Stimulated activated CD4-positive, alpha-beta T cell treated with anti-CD3 and anti-CD28 coated beads, Interleukin-2, amount 100 ng/mL, for 24 hours (primary cell): ENCODE measurements at places on chromosomes 7 and 10.

DNA sequence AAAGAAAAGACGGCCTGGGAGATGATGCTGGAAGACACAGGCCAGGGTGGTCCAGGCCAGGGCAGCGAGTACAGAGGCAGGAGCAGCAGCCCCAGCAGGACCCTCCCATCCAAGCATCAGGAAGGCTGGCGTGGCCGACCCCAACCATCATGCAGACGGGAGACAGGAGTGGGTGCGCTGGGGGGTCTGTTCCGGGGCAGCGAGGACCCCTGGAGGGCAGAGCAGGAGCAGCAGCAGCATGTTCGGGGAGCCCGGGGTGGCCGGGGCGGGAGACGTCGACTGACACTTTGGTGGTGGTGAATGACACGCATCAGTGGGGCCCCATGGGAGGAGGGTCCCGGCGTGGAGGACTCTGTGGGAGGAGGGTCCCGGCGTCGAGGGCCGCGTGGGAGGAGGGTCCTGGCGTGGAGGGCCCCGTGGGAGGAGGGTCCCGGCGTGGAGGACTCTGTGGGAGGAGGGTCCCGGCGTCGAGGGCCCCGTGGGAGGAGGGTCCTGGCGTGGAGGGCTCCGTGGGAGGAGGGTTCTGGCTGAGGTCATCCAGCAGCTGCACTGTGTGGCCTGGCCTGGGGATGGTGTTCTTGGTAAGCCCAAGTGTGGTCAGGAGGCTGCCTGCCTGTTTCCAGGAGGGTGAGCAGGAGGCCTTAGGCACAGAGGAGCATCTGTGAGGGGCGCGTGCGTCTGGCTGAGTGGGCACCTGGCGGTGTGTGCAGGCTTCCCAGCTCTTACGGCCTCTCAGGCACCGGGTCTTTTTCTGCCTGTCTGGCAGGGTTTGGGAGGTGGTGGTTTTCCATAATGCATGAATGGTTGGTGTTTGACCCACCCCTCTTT is 38.9 kb downstream of the FAM20C start:
- DNase-seq: no peak

DNA sequence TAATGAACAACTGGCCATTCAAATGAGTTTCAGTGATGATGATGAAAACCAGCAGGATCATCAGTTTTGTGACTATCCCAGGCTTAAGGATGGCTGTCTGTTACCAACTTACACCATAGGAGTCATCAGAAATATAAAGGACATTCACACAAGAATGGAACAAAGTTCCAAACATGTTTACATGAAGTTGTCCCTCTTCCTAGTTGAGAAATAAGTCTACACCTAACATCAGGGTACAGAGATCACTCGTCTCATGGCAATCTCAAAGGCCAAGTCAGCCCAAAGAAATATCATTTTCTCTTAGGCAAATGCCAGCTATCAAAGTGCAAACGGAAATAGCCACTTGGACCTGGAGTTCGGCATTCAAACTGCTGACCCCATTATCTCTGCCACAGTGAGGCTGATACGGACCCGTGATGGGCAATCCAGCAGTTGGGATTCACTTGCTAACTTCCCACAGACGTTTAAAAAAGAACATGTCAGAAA is 53.0 kb downstream of the CREB3L2 start:
- DNase-seq: no peak

- no peak for DNase-seq
Observed at GRCh38 chr10:20948686-20949327, 51.7 kb upstream of the NEBL start.

DNA sequence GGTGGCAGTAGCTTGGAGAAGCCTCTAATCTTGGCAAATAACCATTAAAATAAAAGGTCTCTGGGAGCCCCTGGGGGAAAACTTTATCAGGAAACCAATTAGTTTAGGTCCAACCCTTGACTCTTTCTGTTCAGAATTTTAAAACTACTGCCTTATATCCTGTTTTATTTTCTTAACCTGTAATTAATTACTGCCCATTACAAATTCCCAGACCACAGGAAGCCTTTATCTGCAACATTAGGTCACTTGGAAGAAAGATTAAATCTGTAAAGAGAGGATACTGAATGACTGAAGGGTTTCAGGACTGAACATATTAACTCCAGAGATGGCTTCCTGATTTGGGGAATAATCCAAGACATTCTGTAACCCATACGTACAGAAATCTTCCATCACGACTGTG is 320.5 kb upstream of the SORCS1 start:
- DNase-seq: no peak

DNA sequence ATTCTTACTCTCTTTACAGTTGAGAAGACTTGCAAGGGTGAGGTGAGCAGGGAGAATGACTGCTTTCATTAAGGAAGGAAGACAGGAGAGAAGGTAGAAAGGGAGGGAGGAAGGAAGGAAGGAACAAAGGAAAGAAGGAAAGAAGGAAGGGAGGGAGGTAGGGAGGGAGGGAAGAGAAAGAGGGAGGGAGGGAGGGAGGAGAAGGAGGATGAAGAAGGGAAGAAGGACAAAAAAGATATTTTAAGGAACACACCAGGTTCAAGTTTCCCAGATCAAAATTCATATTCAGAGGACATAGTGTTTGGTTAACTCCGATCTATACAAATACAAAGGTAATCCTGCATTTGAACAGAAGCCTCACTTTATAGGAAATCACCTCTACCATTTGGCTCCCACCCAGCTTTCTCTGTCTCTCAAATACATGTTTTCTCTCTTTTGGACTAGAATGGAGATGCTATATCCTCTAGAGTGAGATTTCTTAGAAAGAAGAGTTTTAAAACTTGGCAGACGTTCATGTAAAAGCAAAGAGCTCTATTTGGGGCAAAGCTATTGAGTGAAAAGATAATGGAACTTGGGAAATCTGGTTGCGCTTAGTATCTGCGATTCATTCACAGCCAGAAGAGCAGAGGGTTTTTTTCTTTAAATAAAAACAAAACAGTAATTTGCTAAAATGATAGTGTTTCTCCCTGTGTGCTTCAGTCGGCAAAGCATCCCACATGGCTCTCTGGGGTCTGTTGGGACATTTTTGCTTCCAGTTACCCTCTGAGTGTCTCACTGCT is 261.9 kb upstream of the LYZL1 start:
- DNase-seq: no peak

DNA sequence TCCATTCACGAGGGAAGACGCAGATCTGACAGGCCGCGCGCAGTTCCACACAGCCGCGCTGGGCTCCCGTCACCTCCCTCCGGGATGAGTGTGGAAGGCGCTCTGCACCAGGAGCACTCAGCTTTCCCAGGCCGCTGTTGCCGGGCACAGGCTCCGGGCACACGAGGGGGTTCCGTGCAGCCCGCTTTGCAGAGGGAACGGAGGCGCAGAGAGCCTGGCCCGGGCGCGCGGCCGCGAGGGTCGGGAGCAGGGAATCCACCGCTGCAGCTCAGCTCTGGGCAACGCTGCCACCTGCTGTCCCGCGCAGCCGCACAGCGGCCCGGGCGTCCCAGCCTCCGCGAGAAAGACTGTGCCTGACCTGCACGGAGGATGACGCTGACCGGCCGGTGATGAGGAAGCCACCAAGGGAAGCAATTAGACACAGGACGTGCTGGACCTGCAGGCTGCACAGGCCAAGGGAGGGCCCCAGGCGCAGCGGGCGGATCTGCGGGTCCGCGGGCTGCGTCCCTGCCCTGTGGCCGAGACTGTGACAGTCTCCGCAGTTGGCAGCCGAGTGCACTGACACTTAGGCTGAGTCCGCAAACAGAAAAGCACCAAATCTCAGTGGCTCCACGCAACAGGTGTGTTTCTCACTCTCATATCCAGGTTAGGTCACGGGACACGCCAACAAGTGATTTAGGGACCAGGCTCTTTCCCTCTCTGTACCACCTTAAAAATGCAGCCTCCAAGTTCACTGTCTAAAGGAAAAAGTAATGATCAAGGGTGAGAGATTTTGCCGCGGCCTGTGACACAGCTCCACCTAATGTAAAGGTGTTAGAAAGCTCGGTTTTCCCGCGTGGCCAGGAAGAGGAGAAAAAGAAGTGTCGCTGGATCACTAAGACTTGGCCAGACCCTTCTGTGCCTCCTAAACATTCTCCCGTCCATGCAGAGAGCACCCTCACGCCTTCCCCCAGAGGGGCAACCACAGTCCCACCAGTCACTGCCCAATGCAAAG is 94.5 kb downstream of the SEC61G start:
- peak; percentile 42 for DNase-seq

GRCh38 chr10:93299606-93300287 is 182.4 kb downstream of the MYOF start:
- DNase-seq: no peak

DNA sequence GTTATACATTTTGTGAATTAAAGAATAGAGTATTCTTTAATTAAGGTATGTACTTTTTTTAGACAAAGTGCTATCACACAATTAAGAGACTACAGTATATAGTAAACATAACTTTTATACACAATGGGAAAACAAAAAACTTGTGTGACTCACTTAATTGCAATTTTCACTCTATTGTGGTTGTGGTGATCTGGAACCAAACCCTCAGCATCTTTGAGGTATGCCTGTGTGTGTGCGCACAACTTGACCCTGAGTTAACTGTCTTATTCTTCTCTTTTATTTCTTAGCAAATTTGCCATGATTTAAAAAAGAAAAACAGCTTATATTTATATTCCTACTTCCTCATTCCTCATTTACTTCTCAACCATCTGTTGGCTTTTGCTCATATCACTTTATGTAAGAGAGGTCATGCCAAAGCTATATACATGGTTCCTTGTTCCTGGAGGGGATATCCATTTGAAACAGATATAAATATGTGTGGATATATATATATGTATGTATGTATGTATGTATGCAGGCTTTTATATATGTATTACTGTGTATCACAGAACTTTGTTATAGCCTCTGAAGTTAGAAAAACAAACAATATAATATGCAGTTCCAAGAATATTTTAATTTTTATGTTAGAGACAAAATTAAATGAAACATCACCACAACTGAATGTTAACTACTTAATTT is 259.5 kb upstream of the HGF start:
- DNase-seq: no peak

DNA sequence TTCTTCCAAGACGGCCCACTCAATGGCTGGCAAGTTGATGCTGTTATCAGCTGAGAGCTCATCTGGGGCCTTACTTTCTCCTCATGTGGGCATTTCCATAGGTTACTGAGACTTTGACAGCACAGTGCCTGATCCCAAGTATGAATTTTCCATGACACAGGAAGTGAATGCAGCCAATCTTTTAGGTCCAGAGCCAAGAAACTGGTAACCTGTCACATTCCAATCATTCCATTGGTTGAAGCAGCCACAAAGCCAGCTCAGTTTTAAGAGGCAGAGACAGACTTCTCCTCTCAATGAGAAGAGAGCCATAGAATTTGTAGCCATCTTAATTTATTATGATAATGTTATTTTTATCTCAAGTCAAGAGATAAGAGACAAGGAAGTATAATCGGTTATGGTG is 775.5 kb downstream of the CNTNAP2 start:
- DNase-seq: no peak

GRCh38 chr10:74888962-74889661 is 62.7 kb downstream of the KAT6B start:
- DNase-seq: no peak

GRCh38 chr10:17787087-17787961 is 21.8 kb upstream of the MRC1 start:
- DNase-seq: no peak

GRCh38 chr10:101000915-101001658 is 1.5 kb downstream of the LZTS2 start:
- no peak for DNase-seq

GRCh38 chr7:138863931-138864330 is 65.9 kb upstream of the ATP6V0A4 start:
- DNase-seq: no peak

DNA sequence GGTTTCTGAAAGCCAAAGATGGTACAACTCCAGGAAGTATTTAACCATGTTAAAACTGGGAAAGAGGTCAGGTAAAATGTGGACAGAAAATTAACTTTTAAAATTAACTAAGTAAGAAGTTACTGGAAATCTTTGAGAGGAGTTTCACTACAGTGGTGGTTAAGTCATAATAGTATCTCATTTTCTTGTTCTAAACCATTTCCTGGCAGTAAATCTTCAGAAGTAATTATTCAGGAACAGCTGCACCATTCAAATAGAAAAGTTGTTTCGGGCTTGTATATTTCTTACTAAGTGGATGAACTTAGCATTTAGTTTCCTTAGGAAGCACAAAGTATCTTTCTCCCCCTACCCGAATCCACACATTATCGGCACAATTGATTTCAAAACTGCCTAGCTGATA is 27.1 kb downstream of the COPG2 start:
- DNase-seq: no peak

- peak; percentile 49 for DNase-seq
Observed at GRCh38 chr10:128178302-128178958, 52.2 kb upstream of the MKI67 start.

- no peak for DNase-seq
Observed at GRCh38 chr10:108716352-108716751, 1207.0 kb downstream of the XPNPEP1 start.

GRCh38 chr10:51879238-51879637 is 179.8 kb upstream of the CSTF2T start:
- peak; percentile 25 for DNase-seq

DNA sequence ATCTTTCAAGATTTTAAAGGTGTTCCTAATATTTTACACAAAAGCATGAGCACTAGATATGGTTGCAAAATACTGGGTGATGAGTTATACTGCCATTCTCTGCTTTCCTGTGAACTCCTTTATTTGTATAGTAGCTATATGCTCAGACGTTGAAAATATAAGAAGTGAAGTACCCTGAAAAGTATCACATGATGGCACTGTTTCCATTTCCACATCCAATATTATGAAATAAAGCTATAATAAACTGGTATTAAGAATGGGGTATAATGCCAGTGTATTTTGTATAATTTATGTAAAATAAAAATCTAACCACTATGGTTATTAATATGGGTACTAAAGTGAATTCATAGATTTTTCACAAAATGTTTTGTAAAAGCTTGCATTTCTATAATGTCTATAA is 79.6 kb upstream of the FOXP2 start:
- no peak for DNase-seq

GRCh38 chr10:102226542-102226870 is 407 bp downstream of the ELOVL3 start:
- no peak for DNase-seq

DNA sequence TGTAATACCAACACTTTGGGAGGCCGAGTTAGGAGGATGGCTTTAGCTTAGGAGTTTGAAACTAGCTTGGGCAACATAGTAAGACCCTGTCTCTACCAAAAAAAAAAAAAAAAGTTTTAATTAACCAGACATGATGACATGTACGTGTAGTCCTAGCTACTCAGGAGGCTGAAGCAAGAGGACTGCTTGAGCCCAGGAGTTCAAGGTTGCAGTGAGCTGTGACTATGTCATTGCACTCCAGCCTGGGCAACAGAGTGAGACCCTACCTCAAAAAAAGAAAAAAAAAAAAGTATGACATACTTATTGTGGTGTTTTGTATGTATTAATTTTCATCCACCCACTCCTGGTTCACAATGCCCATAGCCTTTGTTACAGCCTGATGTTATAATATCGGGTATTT is 69.7 kb downstream of the GSAP start:
- DNase-seq: no peak
